ENCODE measurements at places on chromosomes 13 and 19. TPM values are rescaled to one million over a fixed set of nuclear protein-coding genes. Genes with fewer than 3 reads are reported as not detected.

DNA sequence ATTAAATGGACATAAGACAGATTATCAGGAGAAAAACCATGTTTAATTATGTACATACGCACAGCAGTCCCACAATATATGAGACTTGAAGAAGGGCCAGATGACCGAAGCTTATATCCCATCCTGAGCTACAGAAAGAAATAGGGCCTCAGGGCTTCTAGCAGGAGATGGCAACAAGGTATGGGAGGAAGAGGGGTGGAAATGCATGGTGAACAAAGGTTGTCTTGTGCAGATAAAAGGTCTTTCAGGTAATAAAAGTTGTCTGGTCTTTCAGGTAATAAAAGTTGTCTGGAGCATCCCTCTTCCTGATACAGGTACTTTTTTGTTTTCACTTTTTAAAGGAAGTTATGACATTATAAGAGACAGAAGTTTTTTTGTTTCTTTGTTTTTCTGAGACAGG lies 15.4 kb upstream of the GTF3A start:
- H3K4me1 ChIP-seq, result no peaks in the 10 kb centered on the region
- H3K27me3 ChIP-seq, result peaks cover 2% of the 10 kb centered on the region
- H3K27ac ChIP-seq, result no peak overlapping the region
- DNase-seq, result no peak
- H3K4me3 ChIP-seq, result no peak overlapping the region

The ZNF628 gene
- total RNA-seq, result 4.1 TPM

GRCh38 chr13:77310161-77310560 lies 16.7 kb downstream of the MYCBP2 start:
- no peak overlapping the region for H3K27ac ChIP-seq
- no peaks in the 10 kb centered on the region for H3K36me3 ChIP-seq
- no peaks in the 10 kb centered on the region for H3K27me3 ChIP-seq
- H3K4me1 ChIP-seq, result peaks cover 63% of the 10 kb centered on the region

DNA sequence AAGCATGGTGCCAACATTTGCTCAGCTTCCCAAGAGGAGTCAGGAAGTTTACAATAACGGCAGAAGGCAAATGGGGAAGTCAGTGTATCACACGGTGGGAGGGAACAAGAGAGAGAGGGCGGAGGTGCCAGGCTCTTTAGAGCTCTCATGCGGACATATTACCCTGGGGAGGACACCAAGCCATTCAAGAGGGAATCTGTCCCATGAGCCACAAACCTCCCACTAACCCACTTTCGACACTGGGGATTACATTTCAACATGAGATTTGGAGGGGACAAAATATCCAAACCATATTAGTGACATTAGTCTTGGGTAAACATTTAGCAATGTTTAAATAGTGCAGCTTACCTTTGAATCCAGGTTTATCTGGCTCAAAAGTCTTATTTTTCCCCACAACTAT lies 69.9 kb downstream of the SLAIN1 start:
- no peak overlapping the region for H3K4me3 ChIP-seq
- H3K4me1 ChIP-seq, result no peaks in the 10 kb centered on the region
- H3K27ac ChIP-seq, result no peak overlapping the region
- DNase-seq, result no peak
